ENCODE measurements at places on chromosomes 16 and 17.

GRCh38 chr17:62581764-62582163 is 45.7 kb upstream of the MRC2 start:
- no peak for DNase-seq

DNA sequence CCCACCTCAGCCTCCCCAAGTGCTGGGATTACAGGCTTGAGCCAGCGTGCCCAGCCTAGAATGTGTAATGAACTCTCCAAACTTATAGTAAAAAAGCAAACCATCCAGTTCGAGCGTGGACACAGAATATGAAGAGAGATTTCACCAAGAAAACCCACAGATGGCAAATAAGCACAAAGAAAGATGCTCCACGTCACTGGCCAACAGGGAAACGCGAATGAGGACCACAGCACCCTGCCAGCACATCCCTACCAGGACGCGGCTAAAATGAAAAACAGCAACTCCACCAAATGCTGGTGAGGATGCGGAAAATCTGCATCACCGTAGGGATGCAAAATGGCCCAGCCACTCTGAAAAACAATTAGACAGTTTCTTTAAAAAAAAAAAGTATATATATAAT is 1.4 kb downstream of the MVD start:
- no peak for DNase-seq

DNA sequence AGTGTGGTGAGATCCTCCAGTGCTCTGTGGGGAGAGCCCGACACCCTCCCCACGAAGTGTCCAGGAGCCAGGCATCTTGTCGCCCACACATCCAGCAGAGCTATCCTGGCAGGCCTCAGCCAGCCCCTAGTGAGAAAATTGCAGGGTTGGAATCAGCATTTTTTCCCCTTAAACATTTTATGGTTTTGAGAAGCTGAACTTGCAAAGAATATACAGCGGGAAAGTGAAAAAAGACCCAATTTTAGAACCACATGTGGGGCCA is 84.6 kb downstream of the SOCS1 start:
- DNase-seq, result no peak

- DNase-seq, result no peak
Observed at GRCh38 chr16:67655363-67655762, 4.7 kb downstream of the ACD start.

DNA sequence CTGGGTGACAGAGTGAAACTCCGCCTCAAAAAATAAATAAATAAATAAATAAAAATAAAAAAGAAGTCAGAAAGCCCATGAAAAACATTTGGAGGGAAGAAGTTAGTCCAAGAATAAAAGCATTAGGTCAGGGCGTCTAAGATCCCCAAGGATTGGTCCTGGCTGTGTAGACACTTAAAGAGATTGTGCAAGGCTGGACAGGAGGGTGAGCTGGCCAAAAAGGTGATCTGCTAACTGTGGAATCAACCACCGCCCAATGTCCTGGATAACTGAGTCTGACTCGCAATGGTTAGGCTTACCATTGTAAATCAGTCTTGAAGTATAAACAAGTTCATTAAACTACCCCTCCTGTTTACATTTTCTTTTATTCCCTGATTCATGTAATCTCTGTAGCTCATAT is 8.8 kb upstream of the ABCA8 start:
- DNase-seq, result no peak

DNA sequence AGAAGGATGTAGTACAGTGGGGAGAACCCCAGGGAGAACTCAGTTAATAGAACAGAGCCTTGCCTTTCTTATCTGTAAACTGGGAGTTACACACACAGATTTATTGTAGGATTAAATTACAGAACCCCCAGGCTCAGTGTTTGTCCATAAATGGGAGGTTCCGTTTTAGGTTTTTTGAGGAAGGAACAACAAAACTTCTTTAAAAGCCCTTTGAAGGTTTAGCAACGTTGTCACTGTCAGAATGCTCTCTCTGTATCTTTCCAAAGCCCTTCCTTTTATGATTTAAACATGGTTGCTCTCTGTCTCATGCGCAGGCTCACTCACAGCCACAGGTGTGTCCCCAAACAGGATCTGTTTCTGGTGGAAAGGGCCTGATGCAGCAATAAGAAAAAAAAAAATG is 9.4 kb upstream of the GNA13 start:
- DNase-seq, result no peak

DNA sequence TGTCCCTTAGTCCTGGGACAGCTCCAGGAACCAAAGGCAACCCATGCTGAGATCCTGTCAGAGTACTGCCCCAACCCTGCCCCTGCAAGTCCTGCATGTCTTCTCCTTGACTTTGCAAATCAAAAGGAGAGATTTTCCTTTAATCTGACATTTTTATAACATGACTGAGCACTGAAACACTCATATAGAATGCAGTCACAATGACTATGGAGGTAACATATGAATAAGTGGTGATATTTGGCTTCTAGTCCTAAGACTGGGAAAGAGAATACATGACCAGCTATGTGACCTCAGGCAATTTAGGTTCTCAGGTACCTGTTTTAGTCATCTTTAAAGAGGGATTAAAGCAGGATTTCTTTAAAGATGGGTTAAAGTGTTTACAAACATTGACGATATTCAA is 941.6 kb upstream of the CDH8 start:
- DNase-seq, result no peak

DNA sequence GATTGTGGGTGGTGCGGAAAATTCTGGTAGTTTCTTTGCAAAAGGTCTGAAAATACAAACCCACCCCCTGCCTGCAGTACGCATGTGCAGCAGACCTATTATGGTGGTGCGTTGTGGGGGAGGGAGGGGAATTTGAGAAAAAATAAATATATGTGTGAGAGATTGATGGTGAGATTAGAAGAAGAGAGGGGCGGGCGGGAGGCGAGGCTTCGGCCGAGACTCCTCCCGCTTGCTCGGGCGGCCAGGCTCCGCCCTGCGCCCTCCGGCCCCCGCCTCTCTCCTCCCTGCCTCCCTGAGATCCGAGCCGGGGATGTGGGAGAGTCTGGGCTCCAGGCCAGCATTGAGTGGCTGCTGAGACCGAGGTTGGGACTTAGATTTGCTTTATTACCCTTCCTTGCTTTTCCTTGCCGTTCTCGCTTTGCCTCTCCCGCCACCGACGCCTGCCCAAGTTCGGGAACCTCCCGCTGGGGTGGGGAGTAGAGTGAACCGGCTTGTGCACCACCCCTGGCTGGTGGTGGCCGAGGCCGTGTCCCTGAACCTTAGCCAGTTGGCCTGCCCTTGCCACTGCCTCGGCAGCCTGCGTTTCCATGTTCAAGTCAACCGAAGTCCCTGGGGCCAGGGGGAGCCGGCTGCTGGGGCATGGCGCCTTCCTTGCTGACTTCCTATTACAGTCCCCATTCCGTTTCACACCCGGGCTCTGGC is 956 bp upstream of the CHD3 start:
- peak; percentile 82 for DNase-seq

- no peak for DNase-seq
Observed at GRCh38 chr16:8928467-8928957, 35.2 kb downstream of the USP7 start.

GRCh38 chr17:27284811-27285415 is 9.0 kb upstream of the WSB1 start:
- DNase-seq, result no peak

- DNase-seq, result no peak
Observed at GRCh38 chr16:75250089-75250808, 1.2 kb downstream of the BCAR1 start.

DNA sequence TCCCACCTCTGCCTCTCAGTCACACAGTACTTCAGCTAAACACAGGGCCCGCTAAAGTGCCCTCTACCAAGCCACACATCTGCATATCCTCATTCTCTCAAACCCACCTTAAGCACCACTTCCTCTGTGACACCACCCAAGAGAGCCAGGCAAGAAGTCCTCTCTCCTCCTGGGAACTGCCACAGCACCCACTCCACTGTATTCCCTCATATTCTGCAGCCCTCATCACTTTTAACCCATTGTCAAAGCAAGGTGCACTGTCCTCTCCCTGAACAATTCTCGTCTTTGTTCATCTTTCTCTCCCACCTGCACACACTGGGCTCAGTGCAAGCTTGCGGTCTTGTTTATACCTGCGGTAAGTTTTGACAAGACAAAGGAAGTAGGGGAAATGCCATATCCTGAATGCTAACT is 13.6 kb downstream of the CHD9 start:
- DNase-seq, result no peak

DNA sequence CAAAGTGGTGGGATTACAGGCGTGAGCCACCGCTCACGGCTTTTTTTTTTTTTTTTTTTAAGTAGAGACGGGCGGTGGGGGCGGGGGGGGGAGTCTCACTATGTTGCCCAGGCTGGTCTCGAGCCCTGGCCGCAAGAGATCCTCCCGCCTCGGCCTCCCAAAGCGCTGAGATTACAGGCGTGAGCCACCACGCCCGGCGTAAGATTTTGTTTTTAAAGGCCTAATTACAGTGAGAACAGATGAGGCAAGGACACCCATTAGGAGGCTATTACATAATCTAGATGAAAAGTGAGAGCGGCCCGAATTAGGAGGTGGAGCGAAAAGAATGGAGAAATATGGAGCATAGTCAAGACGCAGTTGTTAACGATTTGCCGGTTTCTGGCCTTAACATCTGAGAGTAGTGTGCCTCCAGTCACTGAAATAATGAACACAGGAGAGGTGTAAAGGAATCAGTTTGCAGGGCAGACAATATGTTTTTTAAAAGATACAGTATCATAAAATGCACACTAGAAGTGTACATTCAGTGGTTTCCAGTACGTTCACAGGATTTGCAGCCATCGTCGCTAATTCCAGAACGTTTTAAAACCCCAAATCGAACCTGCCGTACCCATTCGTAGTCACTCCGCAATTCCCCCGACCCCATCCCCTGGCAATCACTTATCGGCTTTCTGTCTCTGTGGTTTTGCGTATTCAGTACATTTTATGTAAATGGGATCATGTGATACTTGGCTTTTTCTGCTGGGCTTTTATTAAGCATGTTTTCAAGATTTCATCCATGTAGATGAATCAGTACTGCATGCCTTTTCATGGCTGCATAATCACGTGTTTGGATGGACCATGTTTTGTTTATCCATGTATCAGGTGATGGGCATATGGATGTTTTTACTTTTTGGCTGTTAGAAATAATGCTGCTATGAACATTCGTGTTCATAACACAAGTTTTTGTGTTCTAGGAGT is 1.4 kb upstream of the SLX4 start:
- no peak for DNase-seq

- no peak for DNase-seq
Observed at GRCh38 chr16:81669473-81670350, 109.4 kb upstream of the PLCG2 start.

GRCh38 chr17:46212634-46213435 is 19.6 kb upstream of the KANSL1 start:
- peak; percentile 33 for DNase-seq

- no peak for DNase-seq
Observed at GRCh38 chr17:59436900-59437299, 105.4 kb downstream of the YPEL2 start.

DNA sequence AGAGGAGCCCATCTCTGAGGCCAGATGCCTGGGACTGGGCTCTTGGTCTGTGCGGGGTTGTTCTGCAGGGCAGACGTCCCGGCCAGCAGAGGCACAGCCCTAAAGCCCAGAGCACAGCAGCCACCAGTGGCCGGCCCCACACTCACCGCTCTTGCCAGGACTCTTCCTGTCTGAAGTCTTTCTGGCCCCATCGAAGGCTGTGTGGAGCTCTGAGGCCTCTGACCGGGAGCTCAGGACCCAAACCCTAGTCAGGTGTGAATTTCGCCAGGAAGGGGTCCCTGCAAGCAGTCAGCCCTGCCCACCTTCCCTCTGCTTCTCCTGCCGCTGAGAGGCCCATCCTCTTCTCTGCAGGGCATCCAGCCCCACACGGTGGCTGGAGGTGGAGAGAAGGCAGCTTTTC is 10.7 kb downstream of the ACSF3 start:
- DNase-seq, result no peak

- no peak for DNase-seq
Observed at GRCh38 chr17:67417507-67417906, 40.4 kb downstream of the PITPNC1 start.

DNA sequence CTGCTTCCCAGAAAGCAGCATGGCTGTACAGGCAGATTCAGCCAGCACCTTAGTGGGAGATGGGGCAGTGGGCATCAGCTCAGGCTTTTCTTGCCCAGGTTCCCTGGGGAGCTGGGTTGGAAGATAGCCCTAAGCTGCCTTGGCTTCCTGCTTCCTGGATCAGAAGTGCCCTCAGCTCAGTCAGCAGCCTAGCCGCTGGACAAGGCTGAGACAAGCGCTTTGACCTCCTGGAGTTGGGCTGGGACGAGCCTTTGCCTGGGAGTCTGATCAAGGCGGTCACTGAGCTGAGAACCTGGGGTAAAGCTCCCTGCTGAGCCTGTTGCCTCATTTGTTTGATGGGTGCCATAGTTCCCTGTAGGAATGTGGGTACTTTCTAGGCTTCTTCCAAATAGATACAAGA is 190.0 kb downstream of the RAB11FIP4 start:
- DNase-seq, result no peak

GRCh38 chr17:30600830-30601494 is 123.8 kb downstream of the GOSR1 start:
- DNase-seq, result no peak

DNA sequence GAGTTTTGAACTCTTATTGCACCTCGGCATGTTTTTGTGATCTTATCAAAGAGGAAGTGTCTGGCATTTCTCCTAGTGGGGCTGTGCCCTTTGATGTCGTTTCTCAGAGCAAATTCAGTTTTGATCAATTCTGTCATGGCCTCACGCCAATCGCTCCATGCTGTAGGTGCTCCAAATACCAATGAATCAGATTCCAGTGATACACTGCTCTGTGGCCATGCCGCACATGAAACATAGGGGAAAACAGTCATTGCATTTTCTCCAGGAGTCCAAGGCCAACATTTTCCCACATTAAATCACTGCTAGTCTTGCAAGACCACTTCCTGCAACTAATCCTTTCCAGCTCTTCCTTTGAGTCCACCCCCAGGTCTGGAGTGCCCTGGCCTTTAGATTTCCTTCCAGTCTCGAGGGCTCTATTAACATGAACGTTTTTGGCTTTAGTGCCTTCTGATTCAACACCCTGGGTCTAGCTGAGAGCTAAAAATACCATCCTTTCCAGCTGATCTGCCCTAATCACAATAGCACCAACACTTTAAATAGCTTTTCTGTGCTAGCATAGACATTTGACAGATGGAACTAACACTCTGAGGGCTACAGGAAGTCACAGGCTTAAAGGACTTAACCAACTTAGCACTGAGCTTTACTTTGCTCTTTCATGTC is 18.2 kb upstream of the RASL10B start:
- peak; percentile 62 for DNase-seq

DNA sequence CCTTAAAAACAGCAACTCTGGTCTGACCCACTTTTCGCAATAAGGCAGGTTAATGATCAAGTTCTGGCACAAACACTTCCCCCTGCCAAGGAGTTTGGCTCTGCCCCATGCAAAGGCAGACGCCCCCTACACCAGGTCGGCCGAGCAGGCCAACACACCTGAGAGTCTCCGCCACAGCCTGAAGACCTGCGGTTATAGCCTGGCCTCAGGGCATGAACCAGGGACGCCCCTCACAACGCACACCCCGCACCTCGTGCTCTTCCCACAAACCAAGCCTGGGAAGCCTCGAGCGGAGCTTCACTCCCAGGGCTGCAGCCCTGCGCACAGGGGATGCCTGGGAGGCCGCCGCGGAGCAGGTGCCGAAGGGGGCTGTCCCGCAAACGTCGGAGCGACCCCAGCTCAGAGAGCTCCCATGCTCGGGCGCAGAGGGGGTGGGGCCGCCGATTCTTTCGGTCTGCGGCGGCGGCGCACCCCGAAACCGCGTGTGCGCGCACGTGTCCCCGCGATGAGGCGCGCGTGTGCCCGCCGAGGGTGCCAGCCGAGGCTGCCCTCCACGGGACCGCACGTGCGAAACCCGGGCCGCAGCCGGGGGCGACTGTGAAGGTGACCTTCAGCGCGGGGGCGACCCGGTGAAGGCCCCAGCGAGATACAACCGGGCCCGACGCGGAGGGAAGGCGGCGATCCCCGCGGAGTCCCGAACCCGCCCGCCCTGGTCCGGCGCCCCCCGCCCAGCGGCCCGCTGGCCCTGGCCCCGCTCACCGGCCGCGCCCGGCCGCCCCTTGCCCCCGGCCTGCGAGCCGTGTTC is 559 bp downstream of the CLUH start:
- DNase-seq, result no peak

Data from thoracic aorta (tissue), 2 donors.